Central memory CD8-positive, alpha-beta T cell (primary cell): ENCODE measurements at places on chromosomes 2 and 18.

GRCh38 chr18:44136326-44136725, 544.4 kb upstream of the SETBP1 start:
- DNase-seq: no peak

DNA sequence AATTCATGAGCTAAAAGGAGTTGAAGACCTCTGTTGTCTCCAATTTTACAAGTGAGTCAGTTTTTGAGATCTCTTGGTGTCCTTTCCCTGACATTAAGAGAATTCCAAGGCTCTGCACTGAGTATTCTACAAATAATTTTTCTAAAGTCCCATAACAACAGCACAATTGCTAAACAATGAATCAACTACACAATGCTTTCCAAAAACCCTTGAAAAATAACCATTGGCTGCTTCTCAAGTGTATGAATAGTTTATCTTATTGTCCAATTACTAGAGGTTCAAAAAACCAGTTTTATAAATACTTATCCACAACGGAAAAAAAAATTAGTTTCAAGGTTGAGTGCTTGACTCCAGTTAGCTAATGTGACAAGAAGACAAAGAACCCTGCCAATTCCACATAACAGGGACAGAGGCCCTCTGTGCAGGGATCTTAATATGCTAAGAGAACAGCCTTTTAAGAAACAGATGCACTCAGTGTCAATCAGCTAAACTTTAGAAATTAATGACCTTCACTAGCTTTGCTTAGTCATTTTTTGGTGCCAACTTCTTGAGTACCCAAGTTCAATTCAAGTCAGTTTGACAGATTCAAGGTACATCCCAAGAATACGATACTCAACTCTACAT, 266.6 kb upstream of the CYP26B1 start:
- DNase-seq: no peak

- no peak for DNase-seq
These were observed 85.4 kb downstream of the MBD5 start for GRCh38 chr2:148106331-148106730.

GRCh38 chr18:7514796-7515440, 52.2 kb upstream of the PTPRM start:
- DNase-seq: no peak

DNA sequence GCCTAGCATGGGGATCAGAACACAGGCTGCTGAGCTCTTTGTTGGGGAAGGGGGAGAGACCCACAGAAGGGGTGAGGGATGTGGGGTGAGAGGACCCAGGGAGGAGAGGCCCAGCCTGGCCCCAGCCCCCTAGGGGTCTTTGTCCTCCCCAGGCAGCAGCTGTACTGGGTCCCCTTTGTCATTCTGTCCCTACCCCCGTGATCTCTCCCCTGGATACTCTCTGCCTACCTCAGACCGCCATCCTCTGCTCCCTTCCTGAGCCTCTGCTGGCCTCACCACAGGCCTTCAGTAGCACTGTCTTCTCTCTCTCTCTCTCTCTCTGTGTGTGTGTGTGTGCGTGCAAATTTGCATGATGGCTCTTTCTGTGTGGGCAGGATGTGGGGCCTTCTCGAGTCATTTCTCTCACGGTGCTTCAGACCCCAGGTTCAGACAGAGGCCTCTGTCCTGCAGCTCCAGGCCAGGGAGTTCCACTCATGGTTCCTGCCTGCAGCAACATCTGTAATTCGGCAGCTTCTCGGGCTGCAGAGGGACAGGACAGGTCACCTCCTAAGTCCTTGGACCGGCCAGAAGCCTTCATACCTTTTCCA, 1.4 kb downstream of the PSD4 start:
- peak; percentile 70 for DNase-seq

DNA sequence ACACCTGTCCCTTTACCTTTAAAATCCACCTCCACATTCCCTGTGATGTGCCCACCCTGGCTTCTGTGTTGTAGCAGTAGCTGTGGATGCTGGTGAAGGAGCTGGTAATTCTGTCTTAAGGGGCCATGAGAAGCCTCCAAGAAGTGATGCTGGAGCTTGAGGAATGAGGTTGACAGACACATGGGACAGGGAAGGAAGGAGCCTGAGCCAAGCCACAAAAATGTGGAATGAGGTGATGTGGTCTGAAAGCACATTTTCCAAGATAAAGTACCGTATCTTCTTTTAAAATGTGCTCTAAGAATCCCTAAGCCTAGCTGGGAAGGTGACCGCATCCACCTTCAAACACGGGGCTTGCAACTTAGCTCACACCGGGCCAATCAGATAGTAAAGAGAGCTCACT, 31.2 kb downstream of the VWA3B start:
- DNase-seq: no peak

- DNase-seq: no peak
These were observed 27.5 kb downstream of the SMCHD1 start for GRCh38 chr18:2683055-2683454.

DNA sequence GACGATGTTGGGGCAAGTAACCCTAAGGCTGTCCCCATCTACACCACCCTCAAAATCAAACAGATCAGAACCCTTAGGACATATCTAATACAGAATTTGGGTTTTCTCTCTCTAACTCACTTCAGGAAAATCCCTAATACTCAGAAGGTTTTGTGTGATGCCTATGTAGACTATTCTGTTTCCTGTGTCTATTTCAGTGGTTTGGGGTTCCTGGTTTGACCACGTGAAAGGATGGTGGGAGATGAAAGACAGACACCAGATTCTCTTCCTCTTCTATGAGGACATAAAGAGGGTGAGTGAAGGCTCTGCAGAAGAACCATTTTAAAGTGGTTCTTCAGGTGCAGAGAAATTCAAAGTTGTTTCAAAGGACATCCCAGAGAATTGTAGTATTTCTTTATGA, 16.3 kb downstream of the SULT1C2 start:
- DNase-seq: no peak

DNA sequence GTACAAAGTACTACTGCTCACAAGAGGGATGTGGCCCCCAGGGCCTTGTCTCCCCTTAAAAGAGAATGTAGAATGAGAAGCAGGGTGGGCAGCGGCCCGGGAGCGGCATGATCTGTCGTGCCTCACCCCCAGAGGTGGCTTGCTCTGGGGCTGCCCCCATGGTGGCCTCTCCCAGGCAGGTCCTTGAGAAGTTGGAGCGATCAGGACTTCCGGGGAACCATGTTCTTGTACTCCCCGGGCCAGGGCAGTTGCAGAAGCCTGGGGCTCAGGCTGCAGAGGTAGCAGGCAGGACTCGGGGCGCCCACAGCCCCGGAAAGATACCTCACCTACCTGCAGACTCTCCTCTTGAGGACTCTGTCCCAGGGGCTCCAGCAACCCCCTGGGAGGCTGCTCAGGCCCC, 62.6 kb downstream of the CYP26B1 start:
- DNase-seq: no peak

DNA sequence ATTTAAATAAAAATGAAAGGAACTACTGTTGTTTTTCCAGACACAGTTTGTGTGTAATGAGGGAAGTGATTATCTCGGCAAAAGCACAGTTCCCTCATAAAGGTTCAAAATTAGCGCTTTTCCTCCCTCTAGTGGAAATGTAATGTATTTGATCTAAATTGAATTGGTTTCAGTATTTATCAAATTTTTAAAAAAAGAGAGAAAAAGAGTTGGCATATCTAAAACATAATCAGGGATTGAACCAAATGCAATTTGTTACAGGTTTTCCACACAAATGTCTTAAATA, 37.5 kb downstream of the CMPK2 start:
- no peak for DNase-seq

- DNase-seq: no peak
These were observed 17.2 kb downstream of the SH3YL1 start for GRCh38 chr2:246489-247144.

- no peak for DNase-seq
These were observed 131.5 kb downstream of the CAPN13 start for GRCh38 chr2:30675758-30676157.

DNA sequence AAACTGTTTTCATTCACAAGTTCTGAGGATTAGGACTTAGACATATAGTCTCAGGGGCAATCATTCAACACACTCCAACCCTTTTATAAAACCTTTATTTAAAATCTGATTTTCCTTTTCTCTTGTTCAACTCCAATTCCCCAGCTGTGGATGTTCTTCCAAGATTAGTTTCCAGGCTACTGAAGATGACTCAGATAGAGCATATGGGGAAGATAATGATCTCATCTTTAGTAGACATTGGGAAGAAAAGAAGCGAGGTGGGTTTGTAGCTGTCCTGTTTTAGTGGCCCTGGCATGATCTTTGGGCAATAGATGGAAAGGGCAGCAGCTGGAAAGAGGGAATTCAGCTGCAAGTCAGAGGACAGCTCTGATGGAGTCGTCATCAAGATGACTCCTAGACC, 247.7 kb upstream of the CCDC68 start:
- no peak for DNase-seq

GRCh38 chr2:200786826-200787225, 24.9 kb upstream of the BZW1 start:
- no peak for DNase-seq

DNA sequence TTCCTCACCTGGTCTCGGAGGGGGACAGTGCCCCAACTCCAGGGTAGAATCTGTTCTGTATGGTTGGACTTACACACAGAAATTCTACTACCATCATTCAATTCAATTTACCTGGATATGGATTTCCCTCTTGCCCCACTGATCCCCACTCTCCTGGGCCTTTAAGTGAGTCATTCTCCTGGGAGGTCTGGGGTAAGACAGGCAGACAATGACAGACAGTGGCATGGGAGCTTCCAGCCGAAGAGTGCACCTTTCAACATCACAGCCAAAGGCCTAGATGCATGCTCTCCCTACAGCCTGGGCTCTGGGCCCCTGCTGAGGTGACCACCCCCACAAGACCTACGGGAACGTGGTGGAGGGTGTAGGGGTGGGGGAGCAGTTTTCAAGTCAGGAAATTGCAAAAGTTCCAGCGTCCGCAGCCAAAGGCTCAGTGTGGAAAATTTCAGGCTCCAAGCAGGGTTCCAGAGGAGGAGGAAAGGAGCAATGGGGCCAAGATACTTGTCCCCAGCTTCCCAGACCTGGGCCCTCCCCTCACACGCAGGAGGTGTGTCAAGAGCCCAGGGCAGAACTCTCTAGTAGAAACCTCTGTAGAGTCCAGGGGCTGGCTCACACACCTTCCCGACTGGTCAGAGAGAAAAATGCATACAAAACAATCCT, 296.4 kb downstream of the CYP26B1 start:
- DNase-seq: no peak

GRCh38 chr18:50273203-50274043, 7.1 kb upstream of the CFAP53 start:
- no peak for DNase-seq

- DNase-seq: no peak
These were observed 5.5 kb downstream of the SULT1C4 start for GRCh38 chr2:108383146-108383830.

DNA sequence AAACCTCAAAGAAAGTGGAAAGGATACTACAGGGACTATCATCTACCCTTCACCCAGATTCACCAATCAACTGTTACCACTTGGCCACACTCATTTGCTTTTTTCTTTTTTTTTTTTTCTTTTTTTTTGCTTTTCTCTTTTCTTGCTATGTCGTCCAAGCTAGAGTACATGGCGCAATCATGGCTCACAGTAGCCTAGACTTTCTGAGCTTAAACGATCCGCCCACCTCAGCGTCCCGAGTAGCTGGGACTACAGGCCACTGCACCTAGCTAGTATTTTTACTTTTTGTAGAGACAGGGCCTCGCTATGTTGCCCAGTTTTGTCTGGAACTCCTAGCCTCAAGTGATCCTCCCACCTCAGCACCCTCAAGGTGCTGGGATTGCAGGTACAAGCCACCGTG, 24.0 kb downstream of the BIN1 start:
- DNase-seq: no peak

- DNase-seq: no peak
These were observed 37.4 kb downstream of the RTN4 start for GRCh38 chr2:55012672-55013484.

GRCh38 chr2:32894119-32894728, 52.5 kb upstream of the LTBP1 start:
- DNase-seq: no peak

DNA sequence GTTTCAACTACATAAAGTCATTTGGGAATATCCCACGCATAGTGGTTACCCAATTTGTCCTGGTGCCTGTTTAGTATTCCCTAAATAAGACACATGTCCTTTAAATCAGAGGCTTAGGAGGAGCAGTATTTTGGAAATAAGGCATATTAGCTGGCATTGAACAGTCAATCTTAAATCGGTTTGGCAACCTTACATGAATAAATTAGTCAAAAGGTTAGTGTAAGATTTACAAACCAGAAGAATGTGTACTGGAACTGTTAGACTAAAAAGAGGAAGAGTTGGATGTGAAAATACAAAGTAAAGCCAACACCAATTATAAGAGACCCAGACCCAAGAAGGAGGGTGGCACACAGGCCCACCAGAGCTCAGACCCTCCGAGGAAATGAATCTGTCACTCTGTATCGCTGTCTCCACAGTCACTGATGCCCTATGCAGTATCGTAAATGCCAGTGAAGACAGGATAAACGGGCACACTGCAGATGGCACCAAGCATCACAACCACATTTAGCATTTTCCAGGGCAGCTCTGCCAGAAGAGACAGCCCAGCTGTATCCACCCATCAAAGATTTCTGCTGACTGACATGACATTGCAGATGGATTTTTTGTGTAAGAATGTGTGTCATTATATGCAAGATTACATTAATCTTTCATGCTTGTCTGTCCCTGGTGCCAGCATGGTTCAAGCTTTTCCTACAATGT, 90.4 kb downstream of the CERKL start:
- no peak for DNase-seq

- no peak for DNase-seq
These were observed 80.0 kb upstream of the TMEM200C start for GRCh38 chr18:5975111-5976002.

DNA sequence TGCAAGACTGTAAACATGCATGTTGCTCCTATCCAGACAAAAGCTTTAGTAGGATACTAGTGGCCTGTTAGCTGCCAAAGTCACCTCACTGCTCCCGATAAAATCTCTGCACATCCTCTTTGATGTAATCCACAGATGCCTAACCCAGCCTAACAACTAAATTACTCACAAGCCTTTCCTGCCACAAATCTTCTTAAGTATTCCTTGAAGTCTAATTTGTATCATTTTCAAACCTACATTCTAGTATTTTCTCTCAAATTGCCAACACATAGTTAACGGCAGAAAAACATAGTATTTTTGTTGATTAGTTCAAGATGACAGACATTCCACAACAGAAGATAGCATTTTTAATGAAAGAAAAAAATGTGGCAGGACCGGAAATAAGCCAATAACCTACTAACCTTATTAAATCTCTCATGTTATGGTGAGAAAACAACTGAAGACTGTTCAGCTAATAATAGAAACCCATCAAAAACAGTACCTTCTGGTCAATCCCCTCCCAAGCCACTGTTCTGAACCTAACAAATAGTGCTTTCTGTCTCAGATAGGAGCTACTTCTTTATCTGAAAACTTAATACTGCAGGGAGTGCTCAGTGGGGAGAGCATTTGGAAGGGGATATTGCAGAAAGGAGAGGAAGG, at the start of gene MPP4:
MPP4 (minus strand) TSS at position 57 of the 639 bp plus-strand sequence. CDS start 4,690 bp downstream, outside the sequence.
- no peak for DNase-seq
